ENCODE measurements at places on chromosomes 6 and 20.
A peak's percentile ranks its signal among the peaks of the same experiment; 100 is the strongest.

DNA sequence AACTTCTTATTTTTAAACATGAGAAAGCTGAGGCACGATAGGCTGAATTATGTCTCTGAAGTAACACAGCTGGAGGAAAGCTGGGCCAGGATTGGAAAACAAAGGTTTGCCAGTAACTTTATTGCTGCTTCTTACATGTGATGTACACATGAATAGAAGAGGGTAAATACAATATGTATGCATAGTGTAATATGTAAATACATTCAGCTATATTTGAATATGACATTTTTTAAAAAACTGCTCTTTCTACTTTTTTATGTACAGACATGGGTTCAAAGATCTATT is 90.2 kb downstream of the ADTRP start:
- DNase-seq = no peak

DNA sequence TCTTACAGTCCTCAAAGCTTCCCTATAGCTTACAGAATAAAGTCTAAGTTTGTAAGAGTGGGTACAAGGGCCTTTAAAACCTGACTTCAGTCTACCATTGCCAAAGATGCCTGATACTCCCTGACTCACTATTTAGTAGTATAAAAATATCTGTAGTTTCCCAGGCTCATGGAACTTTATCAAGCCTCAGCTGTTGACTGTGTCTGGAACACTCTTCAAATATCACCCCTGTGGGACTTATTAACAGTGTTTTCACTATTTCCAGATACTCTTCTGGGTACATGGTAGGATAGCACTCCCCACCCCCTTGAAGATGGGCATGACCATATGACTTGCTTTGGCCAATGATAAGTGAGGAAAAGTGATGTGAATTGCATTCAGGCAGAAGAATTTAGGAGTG is 105.3 kb upstream of the TENT5A start:
- no peak for DNase-seq

GRCh38 chr6:157187182-157188083 is 135.9 kb downstream of the TMEM242 start:
- DNase-seq = peak; percentile 92

- no peak for DNase-seq
Observed at GRCh38 chr20:51122931-51123658, 100.2 kb upstream of the KCNG1 start.

DNA sequence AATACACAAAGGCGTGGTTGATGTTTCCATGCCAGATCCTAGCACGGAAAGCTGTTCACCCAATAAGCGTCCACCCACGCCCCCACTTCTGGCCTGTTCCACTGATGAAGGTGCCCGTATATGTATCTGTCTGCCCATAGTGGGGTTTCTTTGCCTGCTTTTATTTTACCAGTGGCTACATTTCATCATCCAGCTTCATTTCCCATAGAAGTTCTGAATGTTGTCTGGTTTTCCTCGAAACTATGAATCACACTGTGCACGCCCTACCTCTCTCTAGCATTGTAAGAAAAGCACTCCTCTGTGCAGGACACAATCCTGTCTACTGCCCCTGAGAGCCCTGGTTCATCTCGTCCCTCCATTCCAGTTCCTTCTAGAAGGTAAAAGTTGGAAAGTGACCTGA is 8.8 kb upstream of the CD93 start:
- no peak for DNase-seq

- no peak for DNase-seq
Observed at GRCh38 chr6:28235912-28236452, 10.9 kb downstream of the ZSCAN9 start.

- no peak for DNase-seq
Observed at GRCh38 chr6:146433881-146434731, 109.5 kb upstream of the RAB32 start.

GRCh38 chr6:15503346-15503680 is 159.5 kb downstream of the DTNBP1 start:
- no peak for DNase-seq

DNA sequence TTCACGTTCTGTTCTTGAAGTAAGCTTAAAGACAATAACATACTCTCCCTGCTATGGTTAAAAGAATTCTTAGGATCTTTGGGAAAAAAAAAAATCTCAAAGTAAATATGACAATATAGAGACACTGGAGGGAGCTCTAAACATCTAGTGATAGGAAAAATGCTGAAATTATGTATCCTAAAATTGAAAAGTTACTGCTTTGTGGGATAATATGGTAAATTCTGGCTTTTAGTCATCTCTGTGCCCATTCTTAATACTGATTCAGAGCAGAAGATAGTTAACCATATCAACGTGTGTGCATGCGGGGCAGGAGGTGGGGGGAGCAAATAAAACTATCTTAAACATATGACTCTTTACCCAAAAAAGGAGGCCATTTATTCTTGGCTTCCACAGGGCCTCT is 165.4 kb downstream of the GMPR start:
- no peak for DNase-seq

DNA sequence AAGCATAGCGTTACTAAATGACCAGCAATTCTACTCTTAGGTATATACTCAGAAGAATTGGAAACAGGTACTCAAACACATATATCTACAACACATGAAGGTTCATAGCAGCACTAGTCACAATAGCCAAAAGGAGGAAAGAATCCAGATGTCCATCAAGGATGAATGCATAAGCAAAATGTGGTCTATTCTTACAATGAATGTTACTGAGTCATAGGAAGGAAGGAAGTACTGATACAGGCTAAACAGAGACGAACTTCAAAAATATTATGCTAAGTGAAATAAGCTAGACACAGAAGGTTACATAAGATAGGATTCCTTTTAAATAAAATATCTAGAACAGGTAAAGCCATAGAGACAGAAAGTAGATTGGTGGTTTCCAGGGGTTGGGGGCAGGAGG is 93.5 kb downstream of the MAP3K7 start:
- DNase-seq = no peak

DNA sequence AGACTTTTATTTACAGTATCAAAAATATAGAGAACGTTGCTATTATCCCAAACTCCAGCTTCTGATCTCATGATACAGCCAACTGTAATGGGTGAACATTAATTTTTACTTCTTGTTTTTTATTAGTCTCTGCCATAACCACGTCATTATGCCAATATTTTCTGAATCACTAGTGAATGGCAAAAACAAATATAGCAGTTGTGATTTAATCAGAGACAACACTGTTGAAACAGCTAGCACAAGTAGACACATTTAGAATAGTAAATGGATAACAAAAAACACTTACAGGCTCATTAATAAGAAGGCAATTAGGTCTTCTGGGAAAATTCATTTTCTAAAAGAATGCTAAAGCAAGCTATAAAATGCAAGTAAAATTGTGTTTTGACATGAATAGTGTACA is 8.1 kb downstream of the PTPRK start:
- DNase-seq = no peak

- DNase-seq = peak; percentile 89
Observed at GRCh38 chr6:30647242-30648116, 546 bp downstream of the C6orf136 start.

- DNase-seq = no peak
Observed at GRCh38 chr6:32960563-32960962, 7.7 kb upstream of the HLA-DMA start.

GRCh38 chr20:58515233-58516212 is at the start of gene APCDD1L:
Gene APCDD1L, minus strand, starts transcription at chr20:58515399. Its CDS starts 692 bp downstream, at chr20:58514707.
- DNase-seq = no peak

- DNase-seq = no peak
Observed at GRCh38 chr6:26183581-26184366, 96.5 kb downstream of the HFE start.

GRCh38 chr20:4091490-4092479 is 76.4 kb upstream of the RNF24 start:
- no peak for DNase-seq

DNA sequence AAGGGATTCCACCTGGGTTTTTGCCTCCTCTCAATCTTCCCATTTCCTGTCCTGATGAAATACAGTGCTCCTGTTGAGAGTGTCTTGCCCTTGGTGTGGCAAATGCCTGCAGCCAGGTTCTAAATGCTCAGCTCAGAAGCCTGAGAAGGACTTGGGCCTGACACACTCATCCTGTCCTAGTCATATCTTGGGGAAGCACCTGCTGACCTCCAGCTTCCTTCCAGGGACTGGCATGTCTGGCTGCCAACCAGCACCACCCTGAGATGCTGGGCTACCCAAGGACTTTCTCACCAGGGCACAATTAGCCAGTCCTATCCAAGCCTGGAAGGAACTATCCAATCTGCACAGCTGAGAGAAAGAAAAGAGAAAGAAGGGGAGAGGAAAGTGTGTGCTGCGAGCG is 43.4 kb downstream of the LRFN2 start:
- no peak for DNase-seq

DNA sequence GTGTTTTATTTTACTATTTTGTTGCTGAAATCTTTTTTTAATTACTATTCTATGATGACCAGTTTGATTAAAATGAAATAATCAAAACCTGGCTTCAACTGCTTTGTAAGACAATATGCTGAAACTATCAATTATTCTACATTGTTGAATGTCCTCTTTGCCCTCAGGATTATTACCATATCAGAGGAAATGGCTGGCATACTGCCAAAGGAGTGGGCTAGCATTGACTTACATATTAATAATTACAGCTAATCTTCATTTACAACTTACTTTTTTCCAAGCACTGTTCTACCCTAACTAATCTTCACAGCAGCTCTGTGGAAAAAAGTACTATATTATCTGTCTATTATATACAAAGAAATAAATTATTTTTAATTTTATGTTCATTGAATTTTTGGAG is 560.5 kb downstream of the BCKDHB start:
- no peak for DNase-seq

DNA sequence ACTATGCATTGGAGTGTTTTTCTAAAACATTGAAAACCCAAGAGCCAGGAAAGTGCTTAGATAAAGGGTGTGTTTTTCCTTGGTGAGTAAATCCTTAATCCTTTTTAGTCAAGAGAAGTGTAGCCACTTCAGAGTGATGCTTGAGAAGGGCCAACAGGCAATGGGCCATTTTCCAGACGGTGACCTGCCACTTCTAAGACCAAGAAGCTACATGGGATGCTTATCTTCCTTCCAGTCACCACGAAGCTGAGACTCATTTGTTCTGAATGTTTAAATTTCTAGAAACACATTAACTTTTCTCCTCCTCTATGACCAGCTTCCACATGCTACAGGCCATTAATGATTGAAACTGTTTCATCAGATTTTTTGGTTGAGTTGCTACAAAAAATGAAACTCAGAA is 34.4 kb upstream of the NHSL1 start:
- peak; percentile 80 for DNase-seq

All from DMS79 (cell line).